ENCODE measurements at places on chromosomes 16 and 17.

DNA sequence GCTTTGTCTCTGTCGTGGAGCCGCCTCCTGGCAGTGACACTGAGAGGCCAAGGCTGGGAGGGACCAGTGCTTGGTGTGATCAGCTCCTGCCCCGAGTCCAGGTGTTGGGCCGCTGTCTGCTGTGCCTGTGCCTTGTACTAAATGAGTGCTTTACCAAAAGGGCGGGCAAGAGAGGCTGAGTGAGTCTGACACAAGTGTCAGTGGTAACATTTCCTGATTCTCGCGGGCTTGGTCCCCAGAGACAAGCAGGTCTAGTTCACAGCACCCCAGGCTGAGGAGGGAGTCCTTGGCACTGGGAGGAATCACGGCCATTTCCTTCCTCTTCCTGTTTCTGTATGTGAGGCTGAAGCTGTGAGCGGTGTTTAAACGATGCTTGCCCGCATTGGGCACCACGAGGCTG lies 30.2 kb downstream of the PLD6 start:
- no peak for DNase-seq

DNA sequence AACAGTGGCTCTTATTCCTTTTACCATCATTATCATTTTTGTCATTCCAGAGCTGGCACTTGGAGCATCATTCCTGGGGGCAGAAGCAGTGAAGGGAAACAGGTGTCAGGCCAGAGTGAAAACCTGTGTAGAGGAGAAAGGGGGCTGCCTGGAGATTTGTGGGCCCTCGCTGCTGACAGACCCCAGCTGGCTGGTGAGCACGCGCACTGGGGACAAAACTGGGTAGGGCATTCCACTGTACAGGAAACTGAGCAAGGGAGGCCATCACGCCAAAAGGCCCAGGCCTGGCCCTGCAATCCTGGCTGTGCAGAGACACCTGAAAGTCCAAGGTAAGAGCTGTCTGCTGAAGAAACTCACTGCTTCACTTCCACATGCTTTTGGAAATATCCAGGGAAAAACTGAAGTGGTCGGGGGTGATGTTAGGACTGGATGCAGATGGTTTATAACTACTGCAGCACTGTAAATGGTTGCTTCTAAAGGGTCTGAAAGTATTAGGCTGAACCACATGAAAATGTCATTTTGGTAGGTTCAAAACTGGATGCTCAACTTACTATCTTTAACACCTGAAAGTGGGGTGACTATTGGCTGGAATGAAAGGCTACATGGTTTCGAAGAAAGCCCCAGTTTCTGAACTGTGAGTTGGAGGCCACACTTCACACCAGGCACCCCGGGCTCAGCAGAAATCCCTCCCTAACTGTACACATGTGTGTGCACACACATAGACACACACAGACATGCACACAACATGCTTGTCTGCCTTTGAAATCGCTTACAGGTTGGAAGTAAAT lies 225.0 kb downstream of the C16orf78 start:
- no peak for DNase-seq

- DNase-seq = no peak
Measured at GRCh38 chr17:16439303-16439791, 24.0 kb downstream of the TRPV2 start.

DNA sequence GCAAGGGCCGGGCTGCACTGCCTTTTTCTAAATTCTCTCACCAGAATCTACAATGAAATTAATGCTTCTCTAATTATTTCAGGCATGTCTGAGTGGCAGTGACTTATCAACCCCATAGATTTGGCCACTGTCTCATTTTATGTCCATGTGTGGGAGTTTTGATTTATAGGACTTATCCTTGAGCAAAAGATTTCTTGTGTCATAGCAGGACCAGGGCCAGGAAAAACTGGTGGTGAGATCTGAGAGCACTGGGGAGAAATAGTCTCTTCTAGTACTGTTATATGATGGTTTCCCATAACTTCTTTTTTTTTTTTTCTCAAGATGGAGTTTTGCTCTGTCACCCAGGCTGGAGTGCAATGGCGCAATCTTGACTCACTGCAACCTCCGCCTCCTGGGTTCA lies 1.5 kb upstream of the KRT23 start:
- no peak for DNase-seq

- DNase-seq = peak; percentile 2
Measured at GRCh38 chr16:50509521-50510341, 38.5 kb upstream of the NKD1 start.

- DNase-seq = no peak
Measured at GRCh38 chr17:28744972-28745785, 1.4 kb downstream of the TRAF4 start.

- DNase-seq = no peak
Measured at GRCh38 chr17:75814900-75815373, 29.3 kb downstream of the UNC13D start.

DNA sequence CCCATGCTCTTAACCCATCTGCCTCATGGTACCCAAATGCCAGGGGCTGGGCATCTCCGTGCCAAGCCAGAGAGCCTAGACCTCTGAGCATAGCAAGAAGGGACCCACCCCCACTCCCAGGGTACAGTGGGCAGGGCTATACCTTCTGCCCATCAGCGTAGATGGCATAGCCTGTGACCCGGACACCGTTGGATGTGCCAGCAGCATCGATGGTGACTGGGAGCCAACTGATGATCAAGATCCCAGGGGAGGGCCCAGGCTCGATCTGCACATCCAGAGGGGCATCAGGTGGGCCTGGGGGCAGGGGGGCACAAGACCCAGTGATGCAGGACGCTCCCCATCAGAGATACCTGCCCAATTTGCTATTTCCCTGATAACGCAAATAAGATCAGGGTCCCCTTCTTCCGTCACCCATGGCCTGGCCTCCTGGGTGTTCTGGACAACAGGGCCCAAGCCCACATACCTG lies 17.1 kb downstream of the TSPOAP1 start:
- no peak for DNase-seq

DNA sequence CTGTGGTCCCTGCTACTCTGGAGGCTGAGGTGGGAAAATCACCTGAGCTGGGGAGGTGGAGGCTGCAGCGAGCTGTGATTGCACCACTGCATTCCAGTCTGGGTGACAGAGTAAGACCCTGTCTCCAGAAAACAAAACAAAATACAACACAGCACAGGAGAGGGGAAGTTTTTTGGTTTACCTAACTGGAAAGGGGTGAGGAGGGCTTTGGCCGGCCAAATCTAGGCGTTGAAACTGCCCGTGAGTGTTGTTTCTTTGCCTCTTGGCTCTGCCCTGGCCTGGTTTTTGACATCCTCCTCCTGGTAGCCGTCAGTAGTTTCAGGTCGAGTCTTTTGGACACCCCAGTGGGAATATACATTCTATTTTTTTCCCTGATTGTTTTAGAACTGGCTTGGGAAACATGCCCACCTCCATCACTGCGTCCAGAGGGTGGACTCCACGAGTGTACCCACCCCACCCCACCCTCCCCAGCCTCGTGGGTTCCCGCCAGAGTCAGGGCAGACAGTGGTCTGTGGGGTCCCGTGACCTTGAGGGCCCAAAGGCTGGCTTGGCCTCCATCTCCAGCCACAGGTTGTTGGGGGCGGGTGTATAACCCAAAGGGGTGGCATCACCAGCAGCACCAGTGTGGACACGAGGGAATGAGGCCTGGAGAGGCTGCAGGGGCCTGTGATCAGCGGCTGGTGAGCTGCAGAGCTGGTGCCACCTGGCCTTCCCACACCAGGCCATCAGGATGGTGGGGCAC lies 42.7 kb downstream of the NT5M start:
- no peak for DNase-seq

DNA sequence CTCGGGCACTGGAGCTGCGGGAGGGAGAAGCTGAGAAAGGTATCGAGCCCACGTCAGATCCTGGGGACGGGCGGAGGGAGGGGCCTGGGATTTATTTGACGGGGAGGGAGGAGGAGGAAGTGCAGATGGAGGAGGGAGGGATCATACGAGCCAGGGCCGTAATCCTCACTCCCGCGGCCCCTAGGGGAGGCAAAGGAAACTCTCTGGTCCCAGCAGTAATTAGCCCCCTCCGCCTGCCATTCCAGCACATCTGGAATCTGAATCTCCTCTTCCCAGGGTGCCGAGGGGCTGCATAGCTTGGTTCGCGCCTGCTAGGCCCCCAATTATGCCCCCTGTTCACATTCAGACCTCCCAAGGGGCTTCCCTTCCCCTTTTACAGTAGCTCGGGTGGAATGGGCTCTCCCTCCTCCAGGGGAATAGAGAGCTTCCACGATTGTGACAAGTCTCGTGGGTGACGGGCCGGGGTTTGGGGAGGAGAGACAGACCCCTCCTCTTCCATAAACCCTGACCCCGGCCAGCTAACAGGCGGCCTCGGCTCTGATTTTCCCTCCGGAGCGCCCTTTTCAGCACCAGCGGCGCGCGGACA lies at the start of gene SEZ6L2:
TSS of gene SEZ6L2 (minus strand) at position 35 of the 586 bp plus-strand sequence. CDS start 531 bp downstream, outside the sequence.
- DNase-seq = no peak

GRCh38 chr16:82167670-82168069 lies 2.4 kb downstream of the MPHOSPH6 start:
- no peak for DNase-seq

DNA sequence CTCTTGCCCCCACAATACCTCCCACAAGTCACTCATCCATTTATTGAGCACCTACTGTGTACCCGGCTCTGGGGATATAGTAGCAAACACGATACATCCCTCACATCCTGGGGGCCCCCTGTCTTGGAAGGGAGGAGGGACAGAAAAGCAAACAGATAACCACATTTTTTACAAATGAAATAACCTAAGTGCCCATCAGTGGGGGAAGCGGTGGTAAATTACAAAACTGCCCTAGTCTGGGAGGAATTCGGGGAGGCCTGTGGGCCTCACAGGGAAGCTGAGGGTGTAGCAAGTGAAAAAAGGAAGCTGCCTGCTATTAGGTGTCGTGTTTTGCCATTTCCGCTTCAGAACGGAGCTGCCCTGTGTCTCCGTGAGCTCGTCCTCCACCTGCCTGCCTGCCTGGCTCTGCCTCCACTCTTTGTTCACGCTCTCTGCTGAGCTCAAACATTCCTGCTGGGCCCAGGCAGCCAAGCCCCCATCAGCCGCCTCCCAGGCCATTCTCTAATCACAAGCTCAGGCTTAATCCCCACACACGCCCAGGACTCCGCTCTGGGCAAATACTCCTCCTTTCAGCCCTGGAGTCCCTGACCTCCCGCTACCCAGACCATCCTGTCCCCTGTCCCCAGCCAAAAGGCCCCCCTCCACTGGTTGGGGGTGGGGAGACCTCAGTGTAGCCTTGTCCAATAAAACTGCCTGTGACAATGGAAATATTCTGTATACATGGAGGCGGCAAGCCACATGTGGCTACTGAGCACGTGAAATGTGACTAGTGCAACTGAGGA lies 10.2 kb upstream of the SEC14L5 start:
- DNase-seq = no peak

GRCh38 chr17:39556423-39556822 lies 51.3 kb downstream of the NEUROD2 start:
- DNase-seq = no peak

DNA sequence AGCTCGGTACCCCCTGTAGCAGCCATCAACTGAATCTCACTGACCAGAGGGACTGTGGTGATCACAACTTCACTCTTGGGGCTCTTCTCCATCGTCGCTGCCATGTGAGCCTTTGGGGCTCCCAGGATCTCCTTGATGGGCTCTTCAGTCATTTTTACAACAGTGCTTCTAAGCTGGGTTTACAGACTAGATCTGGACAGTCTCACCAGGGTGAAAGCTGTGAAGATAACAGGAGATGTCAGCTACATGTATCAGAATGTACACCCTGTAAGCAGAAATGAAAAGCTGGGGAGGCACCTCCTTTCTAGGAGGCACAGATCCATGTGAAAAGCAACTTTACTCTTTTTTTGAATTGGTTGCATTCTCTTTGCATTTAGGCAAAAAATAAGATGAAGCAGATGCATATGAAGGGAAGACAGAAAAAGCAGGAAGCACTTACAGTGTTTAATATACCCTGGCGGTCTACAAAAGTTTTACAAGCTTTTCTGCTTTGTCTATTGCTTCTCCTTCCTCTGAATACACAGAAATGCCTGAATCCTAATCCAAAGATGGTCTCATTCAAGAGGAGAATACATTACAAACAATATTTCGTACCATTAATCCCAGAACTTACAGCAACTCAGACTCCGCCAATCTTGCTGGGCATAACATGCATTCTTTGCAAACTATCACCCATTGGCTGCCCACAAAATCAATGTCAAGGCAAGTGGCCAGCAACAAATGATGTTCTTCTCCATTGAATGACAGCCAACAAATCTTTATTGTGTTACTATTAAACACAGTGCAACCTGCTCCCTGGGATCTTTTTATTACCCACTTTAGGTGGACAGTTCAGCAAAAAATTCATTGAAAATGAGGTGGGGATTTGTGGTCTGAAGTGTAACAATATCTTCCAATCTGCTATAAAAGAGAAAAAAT lies 1.5 kb downstream of the TMEM100 start:
- DNase-seq = no peak

DNA sequence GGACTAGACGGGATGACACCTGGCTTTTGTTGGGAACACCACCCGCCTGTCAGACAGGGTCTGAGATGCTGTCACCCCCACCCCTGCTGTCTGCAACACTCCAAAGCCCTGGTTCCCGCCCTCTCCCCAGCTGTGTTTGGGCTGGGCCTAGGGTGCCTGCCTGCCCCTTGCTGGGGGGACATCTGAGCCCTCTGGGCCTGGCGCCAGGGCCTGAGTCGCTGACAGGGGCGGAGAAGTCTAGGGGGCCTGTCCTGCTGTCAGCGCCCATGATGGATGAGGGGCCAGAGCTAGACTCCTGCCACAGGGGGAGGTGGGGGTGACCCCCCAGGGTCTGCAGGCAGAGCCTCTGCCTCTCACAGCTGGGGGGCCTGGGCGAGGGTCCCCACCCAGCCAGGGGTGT lies 7.6 kb upstream of the PKMYT1 start:
- DNase-seq = no peak

GRCh38 chr16:53872248-53873221 lies 168.6 kb downstream of the FTO start:
- no peak for DNase-seq

GRCh38 chr17:63514477-63514876 lies 8.7 kb upstream of the KCNH6 start:
- DNase-seq = no peak

GRCh38 chr16:2019518-2019920 lies at the start of gene NPW:
Gene NPW (plus strand): TSS chr16:2019785.
- DNase-seq = no peak

DNA sequence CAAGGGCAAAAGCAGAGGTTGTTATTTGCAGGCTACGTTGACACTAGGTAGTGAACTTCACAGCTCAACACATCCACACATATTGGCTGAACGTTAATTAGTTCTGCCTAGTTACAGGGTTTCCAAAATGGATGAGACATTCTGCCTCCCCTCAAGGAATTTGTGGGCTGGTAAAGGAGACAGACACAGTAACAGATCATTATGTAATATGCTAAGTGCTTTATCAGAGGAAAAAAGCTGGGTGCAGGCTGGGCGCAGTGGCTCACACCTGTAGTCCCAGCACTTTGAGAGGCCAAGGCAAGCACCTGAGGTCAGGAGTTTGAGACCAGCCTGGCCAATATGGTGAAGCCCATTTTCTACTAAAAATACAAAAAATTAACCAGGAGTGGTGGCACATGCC lies 26.2 kb downstream of the BMERB1 start:
- DNase-seq = no peak

DNA sequence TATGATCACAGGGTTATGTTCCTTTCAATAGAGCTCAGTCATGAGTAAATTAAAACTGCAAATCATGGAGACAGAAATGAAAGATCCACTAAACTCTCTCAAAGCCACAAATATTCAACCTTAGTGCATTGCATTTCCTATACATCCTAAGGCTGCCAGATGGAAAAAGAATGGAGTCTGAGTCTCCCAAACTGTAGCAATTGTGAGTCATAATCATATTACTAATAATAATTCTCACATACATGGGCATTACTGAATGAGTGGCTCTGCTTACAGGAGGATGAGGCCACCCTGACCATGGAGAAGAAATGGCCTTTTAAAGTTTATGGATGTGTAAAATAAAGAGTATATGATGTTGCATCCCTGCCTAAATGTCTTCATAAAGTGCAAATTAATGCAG lies 3.2 kb downstream of the CA10 start:
- DNase-seq = no peak

- DNase-seq = no peak
Measured at GRCh38 chr17:53543472-53543871, 279.3 kb upstream of the KIF2B start.

Data from stimulated activated CD8-positive, alpha-beta memory T cell treated with anti-CD3 and anti-CD28 coated beads, Interleukin-4, amount 100 ng/mL, for 1 hour (primary cell).